ENCODE measurements at places on chromosomes 16 and 17. TPM values are rescaled to one million over a fixed set of nuclear protein-coding genes. Genes with fewer than 3 reads are reported as not detected.
A peak's percentile ranks its signal among the peaks of the same experiment; 100 is the strongest.

The CFAP52 gene
- under 0.01 TPM for total RNA-seq

DNA sequence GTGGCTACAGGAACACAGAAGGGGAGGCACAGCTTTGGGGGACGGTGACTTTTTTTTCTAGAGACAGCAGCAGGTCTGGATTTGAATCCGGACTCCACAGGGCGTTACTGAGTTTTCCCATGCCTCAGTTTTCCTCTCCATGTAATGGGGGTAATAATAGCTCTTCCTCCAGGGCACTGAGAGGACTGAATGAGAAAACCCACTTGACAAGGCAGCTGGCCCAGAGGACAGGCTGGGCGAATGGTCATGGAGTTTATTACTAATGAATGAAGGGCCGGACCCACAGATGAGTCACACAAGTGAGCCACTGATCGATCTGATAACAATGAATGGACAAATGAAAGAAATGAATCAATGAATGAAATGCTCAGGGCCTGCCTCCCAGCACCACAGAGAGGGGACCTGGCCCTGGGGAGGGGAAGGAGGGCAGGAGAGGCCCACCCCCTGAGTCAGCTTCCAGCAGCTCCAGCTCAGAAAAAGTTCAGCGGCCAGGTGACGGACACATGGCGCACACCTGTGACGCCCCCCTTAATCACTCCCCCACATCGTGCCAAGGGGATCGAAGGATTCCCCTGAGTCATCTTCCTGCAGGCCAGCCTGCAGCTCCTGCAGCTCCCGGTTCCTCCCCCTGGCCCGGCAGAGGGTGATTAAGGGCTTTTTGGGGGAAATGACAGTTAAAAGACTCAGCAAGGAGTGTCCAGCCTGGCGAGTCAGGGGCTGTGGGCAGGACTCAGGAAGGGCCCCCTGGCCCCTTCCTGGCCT lies 54.3 kb downstream of the SOCS1 start:
- peak; percentile 92 for DNase-seq

DNA sequence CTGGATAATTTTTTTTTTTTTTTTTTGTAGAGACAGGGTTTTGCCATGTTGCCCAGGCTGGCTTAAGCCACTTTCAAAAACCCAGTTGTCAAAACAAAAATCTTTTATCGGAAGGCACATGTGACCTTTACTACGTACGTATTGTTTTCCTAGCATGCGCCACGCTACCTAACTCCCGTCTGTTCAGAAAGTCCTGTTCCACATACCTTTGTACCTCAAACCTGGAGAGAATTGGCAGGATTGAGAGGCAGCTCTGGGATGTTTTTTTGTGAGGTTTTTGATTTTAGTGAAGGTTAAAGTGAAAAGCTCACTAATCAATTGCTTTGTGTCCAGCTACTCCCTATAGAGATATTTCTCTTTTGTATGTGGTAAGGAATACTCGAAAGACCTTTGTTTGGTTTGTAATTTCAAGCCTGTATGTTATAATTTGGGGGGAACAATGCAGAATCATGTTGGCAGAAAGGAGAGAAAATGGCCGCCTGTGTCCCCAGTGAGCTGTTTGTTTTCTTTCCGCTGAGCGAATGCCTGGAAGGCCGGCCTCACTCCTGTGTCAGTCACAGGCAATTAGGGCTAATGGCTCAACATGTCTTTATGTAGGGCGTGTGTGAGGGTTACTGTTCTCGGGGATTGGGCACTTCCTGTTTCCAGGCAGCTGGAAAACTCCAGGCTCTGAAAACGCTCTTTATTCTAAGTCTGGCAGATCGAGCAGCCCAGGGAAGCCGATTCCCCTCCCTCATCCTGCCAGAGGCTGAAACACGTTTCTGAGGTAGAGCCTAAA lies 60.8 kb upstream of the CLEC18A start:
- DNase-seq, result peak; percentile 68

DNA sequence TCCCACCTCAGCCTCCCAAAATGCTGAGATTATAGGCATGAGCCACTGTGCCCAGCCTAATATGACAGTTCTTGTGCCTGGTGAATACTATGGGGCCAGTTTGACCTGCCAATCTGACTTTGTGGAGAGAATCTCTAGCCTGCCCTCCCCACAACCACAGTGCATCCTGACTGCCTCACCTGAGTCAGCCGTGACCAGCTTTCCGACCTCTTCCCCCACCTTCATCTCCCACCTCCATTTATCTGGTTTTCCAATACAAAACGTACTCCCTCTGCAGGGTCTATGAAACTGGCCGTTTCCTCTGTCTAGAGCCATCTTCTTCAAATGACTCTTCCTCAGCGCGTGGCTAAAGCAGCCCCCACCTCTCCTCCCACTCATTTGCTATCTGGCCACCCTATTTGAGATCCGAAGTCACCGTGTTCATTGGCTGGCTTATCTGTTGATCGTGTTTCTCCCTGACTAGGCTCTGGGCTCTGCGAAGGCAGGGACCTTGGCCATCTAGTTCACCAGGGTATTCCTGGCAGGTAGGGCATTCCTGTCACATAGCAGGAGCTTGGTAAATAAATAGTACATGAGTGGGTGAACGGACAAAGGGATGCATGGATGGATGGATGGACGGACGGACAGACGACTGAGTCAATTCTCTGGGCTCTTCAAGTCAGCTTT lies 22.3 kb upstream of the PLLP start:
- DNase-seq, result no peak

The PLEKHM1 gene
- 27.9 TPM for total RNA-seq

DNA sequence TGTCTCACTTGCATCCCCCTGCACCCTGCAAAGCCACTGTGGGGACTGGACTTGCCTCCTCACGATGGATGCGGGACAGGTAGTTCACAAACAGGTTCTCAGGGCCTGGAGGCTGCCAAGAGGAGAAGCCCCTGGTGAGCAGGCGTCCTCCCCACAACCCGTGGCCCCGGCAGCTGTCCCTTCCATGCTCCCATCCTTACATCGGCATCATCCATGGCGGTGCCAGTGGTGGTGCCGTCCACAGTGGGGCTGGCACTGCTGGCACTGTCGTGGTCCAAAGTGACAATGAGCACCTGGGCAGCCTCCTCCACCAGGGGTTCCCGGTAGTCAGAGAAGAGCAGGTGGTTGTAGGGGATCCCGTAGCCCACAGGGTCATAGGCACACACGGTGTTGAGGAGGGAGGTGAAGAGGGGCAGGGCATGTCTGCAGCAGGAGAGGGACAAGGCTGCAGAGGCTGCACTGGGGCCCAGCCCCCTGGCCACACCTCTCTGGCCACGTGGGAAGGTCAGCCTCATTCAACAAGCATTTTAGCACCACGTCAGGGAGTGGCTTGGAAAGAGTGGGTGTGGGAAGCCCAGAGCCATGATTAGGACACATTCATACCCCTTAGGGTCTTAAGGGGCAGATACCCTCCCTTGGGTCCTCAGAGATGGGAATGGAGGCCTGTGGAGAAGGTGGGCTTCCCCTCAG lies 12.6 kb downstream of the HID1 start:
- peak; percentile 48 for DNase-seq

The ASPHD1 gene
- total RNA-seq, result 5.9 TPM

The FNDC8 gene
- not detected for total RNA-seq

DNA sequence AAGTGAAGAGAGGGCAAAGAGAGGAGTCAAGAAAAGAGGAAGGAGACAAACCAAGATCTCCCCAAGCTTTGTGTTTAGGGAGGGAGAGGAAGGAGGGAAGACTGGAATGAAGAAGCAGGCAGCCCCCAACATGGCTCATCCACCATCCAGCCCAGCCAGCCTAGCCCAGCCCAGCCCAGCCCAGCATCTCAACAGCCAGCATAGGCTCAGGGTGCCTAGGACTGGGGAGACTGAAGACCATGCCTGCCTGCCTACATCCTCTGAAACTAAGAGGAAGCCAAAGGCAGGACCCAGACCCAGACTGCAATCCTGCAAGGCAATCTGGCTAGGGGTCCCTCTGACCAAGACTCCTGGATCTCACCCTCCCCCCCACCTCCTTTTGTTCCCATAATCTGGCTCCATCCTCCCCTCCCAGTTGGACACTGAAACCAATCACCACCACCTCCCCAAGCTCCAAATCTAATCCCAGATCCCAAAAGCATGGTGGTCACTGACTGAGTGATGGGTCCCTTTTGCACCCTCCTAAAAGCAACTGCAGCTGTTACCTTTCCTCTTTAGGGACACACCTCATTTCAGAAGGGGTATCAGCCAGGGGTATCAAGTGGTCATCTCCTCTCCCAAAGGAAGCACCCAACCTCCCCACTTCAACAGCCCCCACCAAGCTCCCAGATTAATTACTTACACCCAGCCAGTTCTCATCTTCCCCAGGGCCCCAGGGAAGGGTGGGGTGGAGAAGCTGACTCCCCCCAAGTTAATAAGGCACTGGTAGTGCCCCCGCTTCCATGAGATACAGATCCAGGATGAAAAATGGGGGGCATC lies 1.2 kb downstream of the HDAC5 start:
- DNase-seq, result no peak

DNA sequence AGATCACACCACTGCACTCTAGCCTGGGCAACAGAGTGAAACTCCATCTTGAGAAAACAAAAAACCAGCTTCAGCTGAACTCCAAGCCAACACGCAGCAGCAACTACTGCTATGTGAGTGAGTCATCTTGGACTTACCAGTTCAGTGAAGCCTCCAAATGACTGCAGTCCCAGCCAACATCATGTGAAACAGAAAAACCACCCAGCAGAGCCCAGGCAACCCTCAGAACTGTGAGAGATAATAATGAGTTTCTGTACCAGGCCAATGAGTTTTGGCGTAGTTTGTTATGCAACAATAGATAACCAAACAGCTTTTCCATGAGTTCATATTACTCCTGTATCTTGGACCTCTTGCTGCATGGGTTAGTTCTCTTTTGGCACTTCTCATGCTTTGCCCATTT lies 23.3 kb downstream of the PHF12 start:
- DNase-seq, result peak; percentile 60

The GAS2L2 gene
- not detected for total RNA-seq
